ENCODE measurements at places on chromosomes 12 and 14.

GRCh38 chr14:100825713-100826331, at the start of gene MEG3:
TSS of gene MEG3 (plus strand) at chr14:100826118.
- DNase-seq = peak; percentile 54

- no peak for DNase-seq
Observed at GRCh38 chr14:90520326-90520725, 123.5 kb downstream of the CALM1 start.

GRCh38 chr12:72610854-72611358, 338.7 kb downstream of the TRHDE start:
- DNase-seq = no peak

GRCh38 chr12:19236656-19237055, 107.1 kb downstream of the PLEKHA5 start:
- DNase-seq = no peak

DNA sequence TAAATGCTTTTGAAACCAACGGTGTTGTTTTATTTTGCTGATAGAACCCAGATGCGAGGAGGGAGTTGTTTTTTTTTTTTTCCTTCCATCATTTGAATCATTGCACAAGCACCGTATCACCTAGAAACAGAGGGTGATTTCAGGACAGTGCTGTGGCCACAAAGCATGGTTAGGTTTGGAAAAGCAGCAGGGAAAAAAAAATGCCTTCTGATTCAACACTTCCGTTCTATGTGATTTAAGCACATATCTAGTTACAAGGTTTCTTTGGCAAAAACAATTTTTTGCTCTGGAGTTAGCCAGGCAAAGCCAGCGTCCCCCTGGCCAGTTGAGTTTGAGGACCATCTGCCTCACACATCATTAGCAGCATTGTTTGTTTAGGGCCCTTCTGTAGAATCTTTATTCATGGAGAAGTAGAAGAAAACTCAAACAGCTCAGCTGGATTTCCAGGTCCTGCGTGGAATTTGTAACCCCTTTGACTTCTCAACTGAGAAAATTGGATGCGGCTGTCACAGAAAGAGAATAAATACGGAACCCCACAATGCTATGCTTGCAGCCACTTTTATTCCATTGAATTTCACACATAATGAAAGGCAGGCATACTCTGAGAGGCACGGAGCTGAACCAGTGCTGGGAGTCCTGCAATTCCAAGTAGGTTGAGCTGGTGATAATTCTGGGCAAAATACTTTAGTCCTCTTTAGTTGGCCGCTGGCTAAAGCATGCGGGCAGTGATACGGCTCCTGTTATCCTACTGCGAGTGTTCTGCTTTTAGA, 17.0 kb upstream of the WNT5B start:
- no peak for DNase-seq

DNA sequence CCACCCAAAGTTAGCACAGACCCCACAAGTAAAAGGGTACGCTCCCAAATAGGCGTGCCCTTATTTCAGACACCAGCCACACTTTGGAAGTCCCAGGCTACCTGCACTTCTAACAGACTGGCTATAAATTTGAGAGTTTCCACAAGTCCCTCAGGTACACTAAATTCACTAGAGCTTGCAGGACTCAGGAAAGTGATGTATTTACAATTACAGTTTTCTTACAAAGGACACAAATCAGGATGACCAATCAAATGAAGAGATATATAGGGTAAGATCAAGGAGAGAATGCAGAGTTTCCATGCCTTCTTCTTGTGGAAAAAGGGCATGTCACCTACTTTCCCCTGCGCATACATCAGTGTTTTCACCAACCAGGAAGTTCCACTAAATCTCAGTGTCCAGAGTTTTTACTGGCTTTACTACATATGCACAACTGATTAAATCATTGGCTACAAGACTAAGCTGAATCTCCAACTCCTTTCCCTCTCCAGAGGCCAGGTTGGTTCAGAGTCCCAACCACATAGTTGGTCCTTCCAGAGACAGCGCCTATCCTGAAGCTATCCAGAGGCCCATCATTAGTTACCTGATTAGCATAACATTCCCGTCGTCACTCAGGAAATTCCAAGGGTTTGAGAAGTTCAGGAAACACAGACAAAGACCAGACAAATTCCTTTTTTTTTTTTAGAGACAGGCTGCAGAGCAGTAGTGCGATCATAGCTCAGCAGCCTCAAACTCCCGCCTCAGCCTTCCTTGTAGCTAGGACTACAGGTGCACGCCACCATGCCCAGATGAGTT, 84.2 kb downstream of the DENND5B start:
- DNase-seq = no peak

DNA sequence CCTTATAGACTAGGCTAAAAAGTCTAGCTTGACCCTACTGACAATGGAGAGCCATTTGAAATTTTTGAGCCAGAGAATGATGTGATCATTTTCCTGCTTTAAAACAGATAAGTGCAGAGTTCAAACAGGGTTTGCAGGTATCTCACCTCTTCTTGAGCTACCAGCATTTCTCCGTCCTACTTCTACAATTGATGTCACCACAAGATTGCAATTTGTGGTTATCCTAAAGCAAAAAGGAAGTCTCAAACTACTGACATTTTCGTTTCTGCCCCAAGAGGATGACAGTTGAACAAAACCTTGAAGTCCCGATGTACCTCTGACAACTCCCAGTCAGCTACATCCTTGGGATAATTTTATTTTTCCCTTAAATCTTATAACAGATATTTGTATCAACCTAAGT, 86.7 kb downstream of the PTGER2 start:
- no peak for DNase-seq

DNA sequence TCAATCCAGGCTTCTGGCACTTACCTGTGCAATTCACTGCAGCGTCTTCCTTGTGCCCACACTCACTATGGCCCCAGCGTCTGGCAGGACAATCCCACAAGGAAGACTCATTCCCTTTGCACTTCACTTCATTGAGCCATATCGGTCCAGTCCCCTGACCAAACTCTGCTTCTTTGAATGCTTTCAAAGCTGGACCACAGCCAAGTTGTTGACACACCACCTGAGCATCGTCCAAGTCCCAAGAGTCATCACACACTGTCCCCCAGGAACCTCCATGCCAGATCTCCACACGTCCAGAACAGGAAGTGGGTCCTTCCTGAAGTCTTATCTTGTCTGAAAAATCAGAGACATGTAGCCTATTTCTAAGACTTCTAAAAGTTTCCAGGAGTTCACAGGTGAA, 20.2 kb downstream of the CD163 start:
- no peak for DNase-seq

Data from hematopoietic multipotent progenitor cell (in vitro differentiated cells).